ENCODE measurements at places on chromosomes 2 and 18. TPM values are rescaled to one million over a fixed set of nuclear protein-coding genes. Genes with fewer than 3 reads are reported as not detected.

- no peak for DNase-seq
Measured at GRCh38 chr2:120149406-120149805, 73.8 kb downstream of the TMEM185B start.

DNA sequence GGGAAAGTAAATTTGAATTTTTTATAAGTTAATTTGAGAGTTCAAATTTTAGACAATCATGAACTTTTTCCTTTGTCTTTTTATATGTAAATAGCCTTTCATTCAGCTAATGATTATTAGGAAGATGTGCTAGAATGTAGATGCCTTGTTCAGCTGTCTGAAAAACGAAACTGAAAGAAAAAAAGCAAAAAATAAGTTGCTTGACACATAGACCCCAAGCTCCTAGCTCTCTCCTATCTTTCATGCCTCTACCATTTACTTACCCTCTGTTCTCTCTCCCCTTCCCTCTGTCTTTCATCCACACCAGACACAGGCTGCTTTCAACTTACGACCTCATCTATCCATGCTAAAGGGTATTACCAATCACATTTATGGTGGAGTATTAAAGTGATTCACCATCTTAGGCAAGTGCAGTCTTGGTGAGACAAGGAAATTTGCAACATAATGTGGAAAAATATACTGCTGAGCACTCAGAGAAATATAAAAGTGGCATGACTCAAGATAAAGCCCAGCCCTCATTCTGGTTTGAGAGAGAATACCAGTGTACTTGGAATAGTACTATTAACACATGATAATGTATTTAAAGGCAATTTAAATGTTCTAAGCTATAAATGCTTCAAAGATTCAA, 425.6 kb downstream of the SUCLG1 start:
- DNase-seq: no peak

DNA sequence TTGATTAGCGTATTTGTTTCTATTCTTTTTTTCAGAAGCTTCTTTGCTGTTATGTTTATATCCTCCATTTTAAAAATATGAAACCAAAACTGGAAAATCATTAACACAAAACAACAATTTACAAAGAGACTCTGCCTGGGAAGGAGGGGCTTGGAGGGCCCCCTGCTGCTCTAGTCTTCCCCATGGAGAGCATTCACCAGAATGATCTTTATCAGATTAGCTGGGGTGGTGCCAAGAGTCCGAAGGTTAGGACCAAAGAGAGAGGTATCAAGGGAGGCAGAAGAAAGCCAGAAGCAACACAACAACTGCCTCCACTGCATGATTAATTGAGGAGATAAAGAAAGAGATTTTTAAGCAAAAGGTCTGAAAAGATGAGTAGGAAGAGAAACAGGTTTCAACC, 218.6 kb downstream of the IRS1 start:
- peak; percentile 40 for DNase-seq

DNA sequence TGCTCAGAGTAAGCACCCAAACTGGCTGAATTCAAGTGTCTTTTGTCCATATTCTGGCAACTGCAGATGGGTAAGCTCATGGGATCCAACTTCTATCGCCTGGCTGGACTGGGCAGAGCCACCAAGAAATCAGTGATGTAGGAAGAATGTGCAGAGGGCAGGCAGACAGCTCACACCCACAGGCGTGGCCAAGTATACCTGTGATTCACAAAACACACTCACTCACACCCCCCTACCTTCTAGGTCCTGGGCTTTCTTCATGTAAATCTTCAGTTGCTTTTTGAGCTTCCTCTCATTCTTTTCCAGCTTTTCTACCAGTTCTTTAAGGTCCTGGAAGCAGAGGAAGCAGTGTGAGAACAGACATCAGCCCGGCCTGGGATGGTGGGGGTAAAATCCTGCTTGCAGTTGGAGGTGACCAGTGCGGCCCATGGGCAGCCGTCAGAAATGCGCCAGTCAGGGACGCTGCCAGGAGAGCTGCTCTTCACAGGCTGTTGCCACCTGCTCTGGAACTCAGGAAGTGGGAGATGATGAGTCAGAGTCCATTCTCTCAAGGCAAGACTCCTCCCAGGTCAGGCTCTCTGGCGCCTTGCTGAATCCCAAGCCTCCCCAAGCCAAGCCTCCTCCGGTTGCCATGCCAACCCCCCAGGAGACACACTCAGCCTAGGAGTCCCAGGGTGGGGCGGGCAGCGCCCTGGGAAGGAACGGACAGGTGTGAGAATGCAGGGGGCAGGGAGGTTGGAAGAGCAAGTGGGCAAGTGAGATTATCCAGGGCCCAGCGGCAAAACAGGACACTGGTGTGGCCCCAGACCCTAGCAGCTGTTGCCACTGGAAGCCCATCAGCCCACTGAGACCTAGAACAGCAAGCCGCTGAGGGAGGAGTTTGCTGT, 36.2 kb upstream of the ACAA2 start:
- peak; percentile 87 for DNase-seq

MROH2A gene
- polyA plus RNA-seq: 0.04 TPM

GRCh38 chr2:195404651-195405050, 252.4 kb upstream of the SLC39A10 start:
- no peak for DNase-seq

ALPG gene
- polyA plus RNA-seq: 0.07 TPM

DNA sequence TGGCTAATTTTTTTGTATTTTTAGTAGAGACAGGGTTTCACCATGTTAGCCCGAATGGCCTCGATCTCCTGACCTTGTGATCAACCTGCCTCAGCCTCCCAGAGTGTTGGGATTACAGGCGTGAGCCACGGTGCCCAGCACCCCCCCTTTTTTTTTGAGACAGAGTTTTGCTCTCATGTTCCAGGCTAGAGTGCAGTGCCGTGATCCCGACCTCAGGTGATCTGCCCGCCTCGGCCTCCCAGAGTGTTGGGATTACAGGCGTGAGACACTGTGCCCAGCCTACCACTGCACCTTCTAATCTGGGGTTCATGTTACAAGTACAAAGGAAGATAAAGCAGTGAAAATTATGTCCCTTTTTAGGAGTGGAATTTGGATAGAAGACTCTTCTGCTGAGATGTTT, 41.5 kb upstream of the CABLES1 start:
- no peak for DNase-seq

Measured in A549 (cell line).